Suprapubic skin (tissue), 4 donors: ENCODE measurements at places on chromosomes 6 and 20.

DNA sequence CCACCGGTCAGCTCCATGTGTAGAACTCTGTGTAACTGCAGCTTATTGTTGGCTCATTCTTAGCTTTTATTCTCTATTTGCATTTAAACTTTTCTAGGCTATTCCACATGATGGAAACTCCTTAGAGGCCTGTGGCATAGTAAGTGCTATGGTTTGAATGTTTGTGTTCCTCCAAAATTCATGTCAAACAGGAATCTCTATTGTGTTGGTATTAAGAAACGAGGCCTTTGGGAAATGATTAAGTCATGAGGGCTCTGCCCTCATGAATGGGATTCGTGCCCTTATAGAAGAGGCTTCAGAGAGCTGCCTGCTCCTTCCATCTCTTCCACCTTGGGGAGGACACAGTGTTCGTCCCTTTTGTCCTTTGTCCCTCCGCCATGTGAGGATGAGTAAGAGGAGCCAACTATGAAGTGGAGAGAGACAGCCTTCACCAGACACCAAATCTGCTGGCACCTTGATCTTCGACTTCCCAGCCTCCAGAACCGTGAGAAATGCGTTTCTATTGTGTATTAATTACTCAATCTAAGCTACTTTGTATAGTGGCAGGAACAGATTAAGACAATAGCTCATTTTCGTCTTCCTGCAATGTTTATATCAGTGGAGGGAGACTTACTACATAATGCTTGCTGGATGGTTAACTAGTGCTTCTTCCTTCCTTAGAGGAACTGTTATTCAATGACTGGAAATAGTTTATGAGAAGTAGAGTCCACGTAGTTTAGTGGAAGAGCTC lies 361.1 kb downstream of the FARS2 start:
- no peak for DNase-seq

DNA sequence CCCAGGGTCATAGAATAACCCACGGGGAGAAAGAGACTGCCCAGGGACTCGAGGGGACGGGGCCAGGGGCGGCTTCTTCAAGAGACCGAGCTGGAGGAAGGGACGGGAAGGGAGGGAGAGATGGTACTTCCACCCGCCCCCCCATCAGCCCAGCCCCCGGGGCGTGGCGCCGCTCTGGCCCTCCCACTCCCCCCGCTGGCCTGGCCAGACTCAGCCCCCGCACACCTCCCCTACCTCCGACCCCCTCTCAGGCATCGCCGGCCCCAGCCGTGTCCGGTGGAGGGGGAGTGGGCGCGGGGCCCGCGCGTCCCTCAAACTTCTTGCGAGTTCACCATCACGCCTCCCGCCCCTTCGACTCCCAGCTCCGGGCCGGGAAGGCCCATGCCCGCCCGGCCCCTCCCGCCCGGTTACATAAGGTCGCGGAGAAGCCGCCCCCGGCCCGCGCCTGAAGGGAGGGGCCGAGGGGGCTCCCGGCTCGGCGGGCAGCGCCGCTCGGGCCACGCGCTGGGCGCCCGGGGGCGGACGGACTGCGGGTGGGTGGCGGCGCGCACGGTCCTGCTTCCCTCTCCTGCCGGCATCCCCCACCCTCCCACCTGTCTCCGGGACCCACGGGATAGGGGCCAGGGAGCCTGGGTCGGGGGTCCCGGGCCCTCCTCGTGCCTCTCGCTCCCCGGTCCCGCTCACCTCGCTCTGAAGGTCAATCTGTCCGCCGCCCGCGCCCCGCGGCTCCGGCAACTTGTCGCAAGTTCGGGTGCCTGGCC lies 562 bp downstream of the TFEB start:
- peak; percentile 91 for DNase-seq

GRCh38 chr6:129785756-129786135 lies 75.4 kb downstream of the TMEM244 start:
- no peak for DNase-seq

GRCh38 chr6:158142789-158143188 lies 25.3 kb downstream of the SERAC1 start:
- DNase-seq, result no peak

- DNase-seq, result no peak
Observed at GRCh38 chr6:125904871-125905270, 51.7 kb upstream of the HINT3 start.

DNA sequence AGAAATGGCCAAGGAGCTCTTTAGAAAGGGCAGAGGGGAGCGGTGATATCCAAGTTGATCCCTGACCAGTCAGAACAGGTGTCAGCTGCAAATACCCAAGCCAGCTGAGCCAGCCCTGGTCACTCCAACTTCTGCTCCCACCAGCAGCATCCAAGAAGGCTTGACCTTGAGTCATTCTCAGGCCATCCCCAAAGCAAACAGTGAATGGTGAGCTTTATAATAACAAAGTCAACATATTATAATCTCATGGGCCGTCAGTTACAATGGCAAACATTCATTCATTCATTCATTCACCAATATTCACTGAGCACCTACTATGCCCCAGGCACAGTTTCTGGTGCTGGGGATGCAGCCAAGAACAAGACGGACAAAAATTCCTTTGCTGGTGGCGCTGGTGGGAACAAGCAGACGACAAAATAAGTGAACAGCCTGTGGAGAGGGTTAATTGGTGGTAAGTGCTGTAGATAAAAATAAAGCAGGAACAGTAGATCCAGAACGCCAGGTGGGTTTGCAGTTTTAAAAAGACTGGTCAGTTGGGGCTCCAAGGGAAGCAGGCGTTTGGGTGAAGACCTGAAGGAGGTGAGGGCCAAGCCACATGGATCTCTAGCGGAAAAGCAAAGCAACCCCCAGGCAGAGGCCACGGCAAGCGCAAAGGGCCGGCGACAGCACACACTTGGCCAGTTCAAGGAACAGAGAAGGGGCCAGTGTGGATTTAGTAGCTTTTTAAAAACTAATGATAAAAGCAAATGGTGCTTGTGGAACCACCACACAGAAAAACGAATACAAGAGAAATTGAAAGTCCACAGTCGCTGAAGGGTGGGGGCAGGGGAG lies 131.8 kb upstream of the PTPN1 start:
- no peak for DNase-seq

DNA sequence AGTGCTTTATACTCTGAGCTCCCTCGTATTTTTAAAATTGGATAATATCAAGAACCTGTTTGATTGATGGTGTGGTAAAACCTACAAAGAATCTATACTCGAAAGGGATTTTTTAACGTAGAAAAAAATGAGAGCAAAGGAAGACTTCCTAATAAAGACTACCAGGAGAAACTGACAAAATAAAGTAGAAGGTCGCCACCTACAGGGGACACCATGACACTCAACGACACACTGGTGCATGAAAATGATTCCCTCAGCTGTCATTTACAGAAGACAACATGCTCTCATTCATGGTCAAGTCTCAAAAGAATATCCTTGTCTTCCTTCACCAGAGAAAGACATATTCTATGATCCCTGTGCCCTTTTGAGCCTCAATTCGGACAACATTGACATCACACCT lies 10.1 kb upstream of the NHSL1 start:
- no peak for DNase-seq

- DNase-seq, result no peak
Observed at GRCh38 chr20:35240811-35241293, 14.4 kb downstream of the MMP24 start.

DNA sequence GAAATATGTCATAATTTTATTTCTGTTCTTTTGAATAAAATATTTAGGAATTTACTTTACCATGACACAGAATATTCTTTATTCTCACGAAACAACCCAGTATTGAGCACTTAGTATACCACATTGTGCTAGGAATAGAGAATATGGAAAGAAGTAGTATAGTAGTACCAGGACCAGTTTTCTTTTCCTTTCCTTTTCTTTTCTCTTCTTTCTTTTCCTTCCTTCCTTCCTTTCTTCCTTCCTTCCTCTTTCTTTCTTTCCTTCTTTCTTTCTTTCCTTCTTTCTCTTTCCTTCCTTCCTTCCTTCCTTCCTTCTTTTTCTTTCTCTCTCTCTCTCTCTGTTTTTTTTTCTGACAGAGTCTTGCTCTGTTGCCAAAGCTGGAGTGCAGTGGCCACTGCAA lies 7.5 kb upstream of the PLCB4 start:
- no peak for DNase-seq

DNA sequence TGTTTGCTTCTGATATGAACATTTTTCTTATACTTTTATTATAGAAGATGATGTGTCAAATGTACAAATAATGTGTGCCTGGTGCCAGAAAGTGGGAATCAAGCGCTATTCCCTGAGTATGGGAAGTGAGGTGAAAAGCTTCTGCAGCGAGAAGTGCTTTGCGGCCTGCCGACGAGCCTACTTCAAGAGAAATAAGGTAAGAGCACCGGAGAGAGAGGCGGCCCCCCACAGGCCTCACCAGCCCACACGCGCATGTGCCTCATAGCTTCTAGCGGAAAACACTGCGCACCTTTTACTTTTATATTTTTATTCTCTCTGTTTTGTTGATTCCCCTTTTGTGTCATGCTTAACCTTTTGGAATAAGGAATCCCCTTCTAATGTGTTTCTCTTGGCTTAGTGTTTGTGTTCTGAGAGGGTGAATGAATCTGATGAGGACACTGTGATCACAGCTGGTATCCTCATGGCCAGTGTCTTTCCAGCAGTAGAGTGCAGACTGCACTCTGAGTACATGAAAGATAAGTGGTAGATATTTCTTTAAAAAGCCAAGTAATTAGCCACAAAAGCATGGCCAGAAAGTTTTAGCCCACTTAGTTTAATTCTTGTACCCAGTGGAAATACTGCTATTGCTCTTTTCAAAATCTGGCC lies 43.6 kb downstream of the SOBP start:
- DNase-seq, result no peak

DNA sequence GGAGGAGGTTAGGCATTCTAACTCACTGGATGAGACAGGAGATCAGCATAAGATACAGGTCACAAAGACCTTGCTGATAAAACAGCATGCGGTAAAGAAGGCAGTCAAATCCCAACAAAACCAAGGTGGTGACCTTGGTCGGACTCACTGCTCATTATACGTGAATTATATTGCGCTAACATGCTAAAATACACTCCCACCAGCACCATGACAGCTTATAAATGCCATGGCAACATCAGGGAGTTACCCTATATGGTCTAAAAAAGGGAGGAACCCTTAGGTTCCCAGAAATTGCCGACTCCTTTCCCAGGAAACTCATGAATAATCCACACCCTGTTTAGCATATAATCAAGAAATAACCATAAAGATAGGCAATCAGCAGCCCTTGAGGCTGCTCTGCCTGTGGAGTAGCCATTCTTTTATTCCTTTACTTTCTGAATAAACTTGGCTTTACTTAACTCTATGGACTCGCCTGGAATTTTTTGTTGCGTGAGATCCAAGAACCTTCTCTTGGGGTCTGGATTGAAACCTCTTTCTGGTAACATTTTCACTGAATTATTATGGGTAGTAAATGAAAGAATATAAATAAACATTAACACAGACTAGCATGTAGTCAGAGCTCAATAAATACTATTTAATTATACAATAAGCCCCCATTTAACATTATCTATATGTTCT lies 3.0 kb upstream of the LAMA4 start:
- no peak for DNase-seq

- DNase-seq, result no peak
Observed at GRCh38 chr20:58822748-58823730, 27.7 kb downstream of the GNAS-AS1 start.

- no peak for DNase-seq
Observed at GRCh38 chr20:38842026-38842425, 36.5 kb downstream of the PPP1R16B start.

DNA sequence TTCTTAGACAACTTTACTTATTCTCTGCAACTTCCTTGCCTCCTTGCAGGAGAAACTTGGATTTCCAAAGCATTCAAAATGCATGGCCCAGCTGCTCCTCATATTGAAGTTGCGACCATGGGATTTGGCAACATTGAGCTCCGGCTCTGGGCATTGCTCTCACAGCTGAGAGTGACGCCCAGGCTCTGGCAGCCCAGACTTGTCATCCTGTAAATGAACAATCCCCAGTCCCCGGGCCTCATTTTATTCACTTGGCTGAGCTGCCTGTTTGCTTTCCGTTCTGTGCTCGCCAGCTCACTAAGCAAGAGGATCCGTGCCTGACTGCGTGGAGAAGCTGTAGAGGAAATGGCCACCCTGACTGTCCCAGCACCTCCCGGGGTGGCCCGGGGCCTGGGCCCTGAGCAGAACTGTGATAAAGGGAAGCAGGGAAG lies 119.5 kb upstream of the CD93 start:
- DNase-seq, result peak; percentile 87

DNA sequence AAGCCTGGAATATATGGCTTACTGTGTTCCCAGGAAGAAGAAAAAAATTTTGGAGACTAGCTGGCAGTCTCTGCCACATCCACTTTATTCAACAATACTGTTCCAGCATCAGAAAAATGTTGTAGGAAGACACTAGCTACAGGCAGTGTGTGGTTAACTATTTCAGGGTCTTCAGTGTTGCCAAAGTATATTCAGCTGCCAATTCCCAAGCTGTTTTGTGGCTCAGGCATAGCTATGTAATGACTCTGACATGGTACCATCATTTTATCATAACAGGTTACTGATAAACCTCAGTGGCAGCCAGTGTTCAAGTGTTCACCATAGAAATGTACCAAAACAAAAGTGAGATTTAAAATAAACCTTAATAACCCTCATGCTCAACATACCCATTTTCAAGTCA lies 503.1 kb downstream of the ADGRB3 start:
- no peak for DNase-seq

- no peak for DNase-seq
Observed at GRCh38 chr6:4368649-4369048, 233.3 kb upstream of the ECI2 start.

GRCh38 chr20:52129611-52130010 lies 62.0 kb downstream of the ZFP64 start:
- DNase-seq, result no peak

GRCh38 chr6:71043902-71044301 lies 87.0 kb upstream of the B3GAT2 start:
- DNase-seq, result no peak

DNA sequence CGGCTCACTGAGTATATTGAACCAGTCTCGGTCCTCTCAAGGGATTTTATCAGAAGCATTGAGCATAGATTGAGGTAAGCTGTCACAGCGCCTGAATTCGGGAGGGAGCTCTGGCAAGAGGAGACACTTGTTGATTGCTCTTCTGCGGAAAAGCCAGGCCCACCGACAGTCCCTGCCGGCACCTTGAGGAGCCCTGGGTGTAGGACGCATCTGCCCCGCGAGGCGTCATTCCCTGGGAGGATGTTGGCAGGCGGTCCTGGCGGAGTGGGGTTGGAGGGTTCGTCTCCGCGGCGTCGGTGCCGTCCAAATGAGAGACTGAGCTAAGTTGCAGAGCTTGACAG lies 843 bp downstream of the FBXO9 start:
- peak; percentile 80 for DNase-seq

GRCh38 chr20:33914919-33915318 lies 78.8 kb upstream of the RALY start:
- no peak for DNase-seq

DNA sequence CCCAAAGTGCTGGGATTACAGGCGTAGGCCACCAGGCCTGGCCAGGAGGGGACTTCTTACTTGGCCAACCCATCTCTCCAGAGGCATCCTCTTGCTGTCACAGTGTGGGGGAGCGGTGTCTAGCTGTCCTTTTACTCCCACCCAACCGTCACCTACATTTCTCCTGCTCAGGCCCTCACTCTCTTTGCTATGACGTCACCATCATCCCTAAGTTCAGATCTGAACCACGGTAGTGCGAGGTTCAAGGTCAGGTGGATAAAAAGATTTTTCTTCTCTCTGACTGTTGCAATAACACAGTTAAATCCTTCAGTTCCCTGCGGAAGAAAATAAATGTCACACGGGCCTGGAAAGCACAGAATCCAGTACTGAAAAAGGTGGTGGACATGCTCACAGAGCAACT lies 7.3 kb upstream of the RAET1L start:
- no peak for DNase-seq

- no peak for DNase-seq
Observed at GRCh38 chr6:56474532-56474931, 168.2 kb downstream of the DST start.

GRCh38 chr6:148436466-148436865 lies 93.8 kb downstream of the SASH1 start:
- DNase-seq, result no peak
